ENCODE measurements at places on chromosomes 3 and 15.

GRCh38 chr15:82315519-82316246 lies 33.6 kb downstream of the GOLGA6L10 start:
- DNase-seq = peak; percentile 11

DNA sequence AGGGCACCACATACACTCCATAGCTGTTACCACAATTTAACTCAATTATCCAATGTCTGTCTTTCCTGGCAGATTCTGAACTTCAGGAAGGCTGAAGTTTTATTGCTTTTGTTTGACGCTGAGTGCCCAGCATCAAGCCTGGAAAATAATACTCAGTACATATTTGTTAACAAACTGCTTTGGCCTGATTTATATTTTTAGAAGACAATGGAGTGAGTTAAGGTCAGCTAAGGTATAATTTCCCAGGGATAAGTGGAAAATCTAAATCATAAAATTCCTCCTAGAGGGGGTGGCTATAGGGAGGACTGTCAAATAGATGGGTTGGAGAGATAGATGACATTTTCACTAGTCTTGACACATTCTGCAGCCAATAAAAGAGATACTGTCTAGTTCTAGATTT lies 659.4 kb upstream of the ADAMTS9 start:
- no peak for DNase-seq

- no peak for DNase-seq
Measured at GRCh38 chr15:92041371-92041770, 187.9 kb downstream of the SLCO3A1 start.

- no peak for DNase-seq
Measured at GRCh38 chr3:194995334-194995733, 275.6 kb downstream of the XXYLT1 start.

DNA sequence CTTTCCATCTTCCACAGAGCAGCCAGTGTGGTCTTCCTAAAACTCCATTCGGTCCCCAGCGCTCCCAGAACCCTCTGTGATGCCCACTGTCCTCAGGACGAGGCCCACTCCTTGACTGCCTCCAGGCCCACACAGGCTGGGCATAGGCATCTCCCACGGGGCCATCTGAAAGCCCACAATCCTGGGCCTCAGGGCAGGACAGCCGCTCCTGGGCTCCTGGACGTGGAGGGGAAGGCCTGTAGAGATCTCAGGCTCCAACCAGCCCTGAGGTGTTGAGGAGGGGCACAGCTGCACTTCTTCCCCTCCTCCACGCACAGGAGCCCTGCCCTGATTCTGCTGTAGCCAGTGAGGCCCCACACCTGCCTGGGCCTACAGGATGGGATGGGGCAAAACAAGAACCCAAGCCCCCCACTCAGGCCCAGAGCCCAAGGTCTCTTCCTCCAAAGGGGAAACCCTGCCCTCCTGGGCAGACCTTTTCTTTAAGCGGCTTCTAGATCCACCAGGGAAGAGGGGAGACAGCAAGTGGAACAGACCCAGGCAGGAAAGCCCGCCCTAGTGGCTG lies 25.9 kb downstream of the SHISA5 start:
- no peak for DNase-seq

DNA sequence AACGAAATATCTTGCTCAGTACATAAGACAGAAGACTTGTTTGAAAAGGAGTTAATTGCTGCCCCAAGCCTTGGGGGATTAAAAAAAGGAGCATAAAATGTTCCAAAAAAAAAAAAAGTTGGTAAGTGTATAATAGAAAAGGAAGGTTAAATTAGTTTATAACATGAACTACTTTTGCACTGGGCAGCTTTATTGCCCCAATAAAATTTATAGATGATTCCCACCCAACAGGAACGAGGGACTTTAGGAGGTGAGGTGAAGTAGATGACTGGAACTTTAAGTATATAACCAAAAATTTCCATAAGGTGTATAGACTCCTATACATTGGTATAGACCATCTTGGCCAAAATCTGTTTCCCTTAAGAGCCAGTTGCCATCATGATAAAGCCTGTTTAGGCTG lies 14.8 kb downstream of the PPP2R3A start:
- DNase-seq = no peak

DNA sequence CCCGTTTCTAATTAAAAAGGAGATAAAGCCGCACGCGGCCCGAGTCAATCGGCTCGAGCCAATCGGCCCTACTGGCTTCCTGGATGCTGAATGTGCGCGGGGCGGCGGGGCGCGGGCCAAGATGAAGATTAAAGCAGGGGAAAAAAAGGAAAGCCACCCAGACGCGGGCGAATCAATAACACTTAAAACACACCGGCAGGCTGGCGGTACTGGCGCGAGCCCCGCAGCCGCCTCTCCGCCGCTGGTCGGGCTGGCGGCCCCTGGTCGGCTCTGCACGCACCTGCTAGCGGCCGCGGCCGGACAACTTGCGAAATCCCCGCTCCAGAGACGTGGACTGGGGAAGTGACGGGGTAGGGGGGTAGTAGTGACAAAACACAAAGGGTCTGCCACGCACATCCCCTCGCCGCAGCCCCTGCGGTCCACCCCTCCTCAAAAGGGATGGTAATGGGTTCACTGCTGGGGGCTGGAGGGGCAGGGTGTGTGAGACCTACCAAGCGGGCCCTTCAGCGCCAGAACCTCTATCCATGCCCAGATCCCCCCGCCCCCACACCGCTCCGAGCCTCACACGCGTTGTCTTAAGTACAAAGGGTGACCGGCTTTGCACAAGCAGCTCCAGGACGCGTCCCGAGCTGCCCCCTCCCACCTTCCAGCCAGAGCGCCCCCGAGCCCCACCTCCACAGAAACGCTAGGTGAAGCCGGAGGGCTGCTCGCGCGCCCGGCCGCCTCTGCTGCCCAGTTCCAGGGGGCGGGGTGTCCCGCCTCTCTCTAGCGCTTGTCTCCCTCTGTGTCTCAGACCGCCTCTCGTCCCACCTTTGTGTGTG lies 1.4 kb downstream of the WNT7A start:
- DNase-seq = no peak

DNA sequence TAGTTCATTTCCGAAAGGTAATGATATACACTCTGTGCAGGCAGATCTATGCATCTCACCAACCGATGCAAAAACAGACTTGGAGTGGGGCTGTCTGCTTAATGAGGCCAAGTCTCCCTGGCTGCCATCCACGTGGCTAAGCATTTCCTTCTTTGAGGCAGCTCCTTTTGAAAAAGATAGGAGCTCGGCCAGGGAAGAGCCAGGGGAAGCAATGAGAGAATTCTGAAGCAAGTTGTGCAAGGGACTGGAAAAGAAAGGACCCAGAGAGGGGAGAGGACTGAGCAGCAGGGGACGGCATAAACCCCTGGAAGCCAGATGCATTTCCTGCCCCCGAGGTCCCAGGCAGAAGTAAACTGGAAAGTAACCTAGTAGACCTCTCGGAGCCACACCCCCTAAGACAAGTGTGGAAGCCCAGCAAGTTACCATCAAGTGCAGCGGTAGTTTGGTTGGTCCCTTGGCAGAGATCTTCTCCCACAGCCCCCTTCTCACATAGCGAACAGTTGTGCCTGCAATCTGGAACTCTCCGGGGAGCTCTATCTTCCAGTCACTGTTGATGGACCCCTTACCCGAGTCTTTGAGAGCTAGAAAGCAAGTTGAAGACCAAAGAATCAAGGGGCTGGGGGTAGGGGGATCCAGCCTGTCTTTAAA lies 288.2 kb downstream of the ADAMTS17 start:
- no peak for DNase-seq

DNA sequence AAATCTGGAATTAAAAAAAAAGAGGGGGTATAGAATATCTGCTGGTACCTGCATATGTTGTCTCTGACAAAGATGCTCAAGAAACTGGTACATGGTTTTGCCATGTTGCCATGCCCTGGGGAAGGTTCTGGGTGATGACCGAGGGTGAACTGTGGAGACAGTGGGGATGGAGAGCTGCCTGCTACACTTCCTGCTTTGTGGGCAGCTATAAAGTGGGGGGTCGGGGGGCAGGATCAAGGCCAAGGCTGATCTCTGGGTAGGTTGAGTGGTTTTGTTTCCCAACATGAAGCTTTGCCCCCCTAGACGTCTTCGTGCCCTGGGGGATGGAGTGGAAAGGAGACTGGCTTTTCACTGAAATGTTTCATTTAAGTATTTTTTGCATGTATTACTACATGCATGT lies 74.6 kb downstream of the IQSEC1 start:
- DNase-seq = no peak

GRCh38 chr3:149871855-149872254 lies 58.8 kb downstream of the RNF13 start:
- no peak for DNase-seq

DNA sequence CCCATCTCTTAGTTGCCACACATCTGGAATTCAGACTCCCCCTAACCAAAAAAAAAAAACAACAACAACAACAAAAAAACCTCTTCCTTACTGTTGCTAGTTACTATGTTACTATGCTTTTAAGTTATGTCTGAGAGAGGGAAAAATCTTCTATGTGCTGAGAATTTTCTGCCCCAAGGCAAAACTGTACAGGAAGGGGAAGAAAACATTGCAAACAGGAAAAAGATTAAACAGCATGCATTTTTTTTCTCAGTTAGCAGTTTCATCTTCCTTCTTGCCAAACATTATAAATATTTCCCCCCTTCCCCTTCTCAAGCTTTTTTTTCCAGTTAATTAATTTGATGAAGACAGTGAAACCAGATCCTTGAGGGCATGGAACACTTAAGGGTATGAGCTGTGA lies 1.1 kb upstream of the CD200R1 start:
- DNase-seq = peak; percentile 57

- peak; percentile 52 for DNase-seq
Measured at GRCh38 chr3:149771652-149772271, 19.5 kb upstream of the COMMD2 start.

GRCh38 chr3:149816986-149817385 lies 4.0 kb downstream of the RNF13 start:
- DNase-seq = peak; percentile 54
